ENCODE measurements at places on chromosomes 2 and 18.

DNA sequence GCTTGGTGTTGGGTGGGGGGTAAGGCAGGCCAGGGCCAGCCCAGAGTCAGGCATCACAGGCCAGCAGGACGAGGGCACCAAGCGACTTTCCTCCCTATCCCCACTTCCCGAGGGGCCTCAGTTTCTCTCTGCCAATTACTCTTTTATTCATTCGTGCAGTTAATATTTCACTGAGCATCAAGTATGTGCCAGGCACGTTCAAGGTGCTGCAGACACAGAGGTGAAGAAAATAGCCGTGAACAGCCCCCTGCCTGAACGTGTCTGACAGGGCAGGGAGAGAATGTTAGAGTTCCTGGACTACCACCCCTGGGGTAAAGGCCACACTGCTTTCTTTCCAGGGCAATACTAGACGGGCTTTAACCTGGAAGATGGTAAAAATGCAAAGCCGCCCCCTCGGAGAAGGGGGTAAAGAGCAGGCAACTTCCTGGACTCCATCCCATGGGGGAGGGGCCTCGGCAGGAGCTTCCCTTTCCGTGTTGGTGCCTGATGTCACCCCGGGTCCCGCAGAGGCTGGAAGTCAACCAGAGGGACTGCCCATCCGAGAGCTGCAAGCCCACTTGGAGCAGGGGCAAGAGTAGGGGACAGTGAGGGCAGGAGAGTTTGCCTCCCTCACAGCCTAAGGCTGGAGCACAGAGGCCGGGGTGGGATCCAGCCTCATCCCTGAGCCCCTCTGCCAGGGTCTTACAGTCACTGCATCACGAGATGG is 47.1 kb downstream of the CENPO start:
- no peak for DNase-seq

GRCh38 chr2:27799646-27800010 is 28.1 kb downstream of the MRPL33 start:
- DNase-seq, result no peak

DNA sequence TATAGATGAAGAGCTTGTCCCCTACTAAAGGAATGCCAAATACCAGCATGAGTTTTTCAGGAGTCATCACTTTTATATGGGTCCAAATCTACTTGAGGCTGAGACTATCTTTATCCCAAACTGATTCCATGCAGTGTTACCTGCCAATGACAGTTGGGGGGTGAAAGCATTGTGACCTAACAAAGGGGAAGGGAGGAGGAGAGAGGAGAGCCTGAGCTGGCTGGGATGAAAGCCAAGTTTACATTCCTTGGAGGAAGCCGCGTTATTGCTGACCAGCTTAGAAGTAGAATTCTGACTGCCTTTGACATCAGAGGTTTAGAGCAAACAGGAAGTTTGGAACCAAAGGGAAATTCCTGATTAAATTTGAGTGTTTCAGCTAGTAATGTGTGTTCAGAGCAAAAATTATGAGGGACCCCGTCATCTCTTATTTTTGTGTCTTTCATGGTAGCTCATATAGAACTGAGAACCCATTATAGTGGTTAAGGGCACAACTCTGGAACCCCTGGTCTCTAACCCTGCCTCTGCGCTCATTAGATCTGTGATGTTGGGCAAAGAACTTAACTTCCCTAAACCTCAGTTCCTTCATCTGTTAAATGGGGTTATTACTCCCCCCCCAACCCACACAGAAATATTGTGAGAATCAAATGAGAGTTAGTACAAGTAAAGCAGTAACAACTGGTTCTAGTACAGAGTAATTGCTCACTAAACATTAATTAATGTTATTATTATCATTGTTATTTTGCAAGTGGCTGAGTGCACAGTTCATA is 199.3 kb upstream of the EPAS1 start:
- DNase-seq, result peak; percentile 100

DNA sequence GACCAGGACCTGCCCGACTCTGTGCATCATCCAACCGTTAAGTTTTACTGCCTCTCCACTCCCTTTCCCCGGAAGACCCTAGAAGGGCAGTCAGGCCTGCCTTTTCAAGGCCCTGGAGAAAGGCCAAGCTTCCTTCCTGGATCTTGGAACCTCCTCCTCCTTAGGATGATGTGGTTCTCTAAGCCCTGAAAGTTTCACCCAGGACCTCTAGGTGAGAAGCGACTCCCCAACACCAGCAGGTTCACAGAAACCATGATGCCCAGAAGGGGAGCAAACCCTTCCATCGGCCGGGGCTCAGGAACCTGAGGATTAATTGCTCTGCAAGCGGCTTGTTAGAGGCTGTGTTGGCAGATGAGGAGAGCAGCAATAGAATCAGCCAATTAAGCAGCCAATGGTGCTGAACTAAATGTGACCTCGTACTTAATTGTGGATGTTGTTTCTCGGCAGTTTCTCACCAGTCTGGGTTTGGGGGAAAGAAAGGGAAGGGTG is 94.2 kb upstream of the FZD7 start:
- DNase-seq, result no peak

DNA sequence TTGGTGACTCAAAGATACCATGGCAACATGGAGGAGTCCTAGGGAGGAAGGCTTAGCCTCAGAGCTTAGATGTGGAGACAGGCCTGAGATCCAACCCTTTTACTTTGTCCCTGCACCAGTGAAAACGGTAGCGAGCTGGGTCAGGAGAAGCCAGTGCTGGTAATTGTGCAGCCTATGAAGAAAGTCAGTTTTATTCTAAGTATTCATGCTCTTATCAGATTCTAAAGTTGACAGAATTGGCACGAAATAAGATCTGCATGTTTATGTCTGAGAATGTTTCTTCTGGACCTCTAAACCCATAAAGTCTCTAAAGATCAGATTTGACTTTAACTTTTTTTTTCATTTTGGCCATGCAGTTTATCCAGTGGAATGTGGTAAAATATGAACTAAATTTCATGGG is 93.8 kb downstream of the SCG2 start:
- peak; percentile 47 for DNase-seq

DNA sequence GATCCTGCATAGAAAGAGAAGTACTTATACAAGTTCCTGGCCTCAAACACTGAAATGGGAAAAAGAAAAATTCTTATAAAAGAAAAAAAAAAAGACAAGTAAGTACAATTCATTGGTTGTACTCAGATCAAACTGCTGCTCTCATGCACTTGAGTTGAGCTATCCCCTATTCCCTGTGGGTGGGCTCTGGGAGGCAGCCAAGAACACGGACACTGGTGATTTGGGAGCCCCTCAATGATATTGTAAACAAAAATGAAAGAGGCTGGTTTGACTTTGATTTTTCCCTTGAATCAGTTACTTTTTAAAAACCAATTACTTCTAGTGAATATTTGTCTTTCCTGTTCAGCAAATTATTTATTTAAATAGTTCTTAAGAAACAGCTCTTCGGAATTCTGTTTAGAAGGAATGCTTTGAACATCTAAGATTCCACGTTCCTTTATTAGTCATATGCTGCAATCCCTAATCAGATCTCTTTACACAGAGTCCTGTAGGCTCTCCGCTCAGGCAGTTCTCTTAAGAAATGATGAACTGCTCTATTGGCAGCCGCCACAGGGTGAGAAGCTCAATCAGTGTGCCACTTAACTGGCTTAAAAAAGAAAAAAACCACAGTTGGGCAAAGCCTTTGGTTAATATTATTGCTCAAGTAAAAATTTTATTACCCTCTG is 225.1 kb downstream of the TMEM182 start:
- no peak for DNase-seq

- no peak for DNase-seq
Observed at GRCh38 chr18:7132356-7133150, 15.0 kb upstream of the LAMA1 start.

DNA sequence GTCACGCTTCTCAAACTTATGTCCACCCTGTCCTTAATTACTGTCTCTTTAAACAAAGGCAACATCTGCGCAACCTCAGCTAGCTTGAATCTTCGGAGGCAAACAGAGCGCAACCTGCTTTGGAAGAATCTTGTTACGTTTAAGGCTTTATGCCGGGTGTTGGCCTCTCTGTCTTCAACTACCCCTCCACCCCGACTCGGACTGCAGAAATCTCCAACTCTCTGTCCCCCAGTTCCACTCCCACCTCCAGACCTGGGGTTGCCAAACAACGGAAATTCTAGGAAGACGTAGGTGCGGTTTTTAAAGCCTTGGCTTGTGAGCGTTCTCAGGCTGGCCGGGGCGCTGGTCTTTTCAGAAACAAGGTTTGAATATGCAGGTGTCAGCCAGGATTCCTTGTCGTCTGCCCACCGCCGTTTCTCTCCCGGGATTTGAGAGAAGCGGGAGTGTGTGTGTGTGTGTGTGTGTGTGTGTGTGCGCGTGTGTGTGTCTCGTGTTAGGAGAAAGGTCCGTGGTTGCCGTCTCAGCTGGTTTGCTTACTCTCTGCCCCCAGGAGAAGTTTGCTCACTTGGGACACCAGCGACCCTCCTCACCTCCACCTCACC is 1.1 kb upstream of the ONECUT2 start:
- DNase-seq, result no peak

DNA sequence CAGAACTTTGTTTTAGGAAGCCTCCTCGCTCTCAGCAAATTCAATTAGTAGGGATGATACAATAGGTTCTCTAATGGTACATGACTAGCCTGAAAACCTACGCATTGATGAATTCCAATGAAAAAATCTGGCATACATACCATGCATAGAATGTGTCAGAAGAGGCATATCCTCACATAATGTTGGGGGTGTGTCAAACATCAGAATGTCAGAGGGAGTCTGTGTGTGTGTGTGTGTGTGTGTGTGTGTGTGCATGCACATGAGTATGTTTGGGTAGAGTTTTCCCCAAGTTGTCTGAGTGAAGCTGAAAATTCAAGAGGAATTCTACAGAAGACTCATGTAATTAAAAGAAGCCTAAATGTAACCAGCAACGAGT is 78.5 kb downstream of the FIGN start:
- DNase-seq, result peak; percentile 76

DNA sequence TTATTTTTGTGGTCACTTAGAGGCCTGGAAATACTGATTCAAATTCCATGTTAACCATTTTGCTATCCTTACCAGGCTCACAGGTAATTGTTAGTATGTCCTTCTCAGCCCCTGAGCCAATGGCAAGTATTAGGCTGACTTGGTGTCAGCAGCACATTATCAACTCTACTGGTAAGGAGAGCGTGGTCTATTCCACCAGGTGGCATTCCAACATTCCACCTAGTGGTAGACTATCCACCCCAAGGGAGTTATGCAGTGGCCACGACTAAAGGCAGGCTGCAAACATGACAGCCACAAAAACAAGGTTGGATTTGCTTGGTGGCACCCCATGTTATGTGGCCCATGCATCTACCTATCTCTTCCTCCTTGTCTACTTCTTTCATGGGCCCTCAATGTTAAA is 31.8 kb upstream of the GCC2 start:
- DNase-seq, result no peak

DNA sequence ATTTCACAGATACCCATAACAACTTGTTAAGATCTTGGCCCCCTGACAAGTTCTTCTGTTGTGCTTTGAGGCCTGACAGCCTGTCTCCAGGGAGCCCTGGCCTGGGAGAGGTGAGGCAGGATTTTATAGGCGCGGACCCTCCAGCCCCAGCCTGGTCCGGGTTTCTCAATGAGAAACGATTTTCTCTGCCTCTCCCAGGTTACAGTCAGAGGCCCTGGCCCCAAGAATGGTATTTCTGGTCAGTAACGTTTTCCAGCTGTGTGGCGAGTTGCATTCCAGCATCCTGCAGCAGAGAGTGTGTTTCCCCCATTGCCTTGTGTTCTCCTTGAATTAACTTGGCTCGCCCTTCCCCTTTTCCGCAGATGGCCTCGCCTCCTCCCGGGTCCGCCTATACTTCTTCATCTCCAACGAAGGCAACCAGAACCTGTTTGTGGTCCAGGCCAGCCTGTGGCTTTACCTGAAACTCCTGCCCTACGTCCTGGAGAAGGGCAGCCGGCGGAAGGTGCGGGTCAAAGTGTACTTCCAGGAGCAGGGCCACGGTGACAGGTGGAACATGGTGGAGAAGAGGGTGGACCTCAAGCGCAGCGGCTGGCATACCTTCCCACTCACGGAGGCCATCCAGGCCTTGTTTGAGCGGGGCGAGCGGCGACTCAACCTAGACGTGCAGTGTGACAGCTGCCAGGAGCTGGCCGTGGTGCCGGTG is 3.0 kb downstream of the INHBB start:
- no peak for DNase-seq

DNA sequence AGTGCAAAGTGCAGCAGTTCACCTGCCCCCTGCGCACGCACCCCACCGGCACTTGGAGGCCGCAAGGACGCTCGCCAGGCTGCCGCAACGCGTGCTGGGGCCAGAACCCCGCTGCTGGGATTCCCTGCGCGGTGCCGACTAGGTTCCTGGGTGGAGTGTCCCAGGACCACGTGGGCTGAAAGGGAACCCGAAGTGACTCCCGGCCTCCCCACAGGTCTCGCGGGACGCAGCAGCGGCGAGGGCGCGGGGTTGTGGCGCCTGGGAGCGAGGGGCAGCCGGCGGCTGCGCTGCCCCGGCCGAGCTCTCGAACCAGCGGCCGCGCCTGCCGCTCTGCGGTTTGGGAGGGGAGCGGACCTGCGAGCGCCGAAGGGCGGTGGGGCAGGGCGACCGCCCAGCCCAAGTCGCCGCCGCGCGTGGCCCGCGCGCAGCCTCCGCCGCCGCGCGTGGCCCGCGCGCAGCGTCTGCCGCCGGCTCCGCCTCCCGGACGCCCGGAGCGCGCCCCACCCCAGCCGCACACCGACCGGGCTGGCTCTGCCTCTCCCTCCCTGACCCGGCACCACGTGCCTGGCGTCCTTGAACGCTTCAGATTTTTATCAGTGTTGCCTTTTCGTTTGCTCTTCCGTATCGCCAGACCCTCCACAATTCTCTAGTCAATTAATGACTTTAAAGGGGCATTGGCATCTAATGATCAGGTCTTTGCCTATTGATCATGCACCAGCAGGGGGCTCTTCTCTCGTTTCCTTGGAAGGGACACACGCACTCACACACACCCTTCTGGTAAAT is at the start of gene FTCDNL1:
FTCDNL1 (minus strand) TSS at position 475 of the 783 bp plus-strand sequence. CDS start 2,230 bp downstream, outside the sequence.
- peak; percentile 55 for DNase-seq

GRCh38 chr2:53067056-53067455 is 700.5 kb upstream of the CHAC2 start:
- no peak for DNase-seq

DNA sequence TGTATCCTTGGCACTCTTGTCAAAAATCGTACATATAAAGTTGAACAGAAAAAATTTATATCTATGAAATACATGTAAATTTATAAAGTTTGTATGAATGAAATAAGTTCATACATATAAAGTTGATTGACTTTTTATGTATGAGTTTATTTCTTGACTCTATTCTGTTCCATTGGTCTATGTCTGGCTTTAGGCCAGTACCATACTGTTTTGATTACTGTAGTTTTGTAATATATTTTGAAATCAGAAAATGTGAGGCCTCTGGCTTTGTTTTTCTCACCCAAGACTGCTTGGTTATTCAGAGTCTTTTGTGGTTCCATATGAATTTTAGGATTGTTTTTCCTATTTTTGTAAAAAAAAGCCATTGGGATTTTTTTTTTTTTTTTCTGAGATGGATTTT is 41.8 kb upstream of the SP9 start:
- DNase-seq, result no peak

- DNase-seq, result no peak
Observed at GRCh38 chr2:19686439-19686838, 215.3 kb downstream of the TTC32 start.

All from iris pigment epithelial cell (primary cell).